ENCODE measurements at places on chromosomes 2 and 18. TPM values are rescaled to one million over a fixed set of nuclear protein-coding genes. Genes with fewer than 3 reads are reported as not detected.

Gene CCL20
- total RNA-seq: 72.0 TPM

Gene DHRS9
- total RNA-seq: 5.4 TPM

Gene TET3
- 11.8 TPM for total RNA-seq

Gene AGAP1
- 2.0 TPM for total RNA-seq

Gene MLPH
- not detected for total RNA-seq

Gene ABCG8
- not detected for total RNA-seq

Gene NEDD4L
- 3.8 TPM for total RNA-seq

Gene ZNF397
- total RNA-seq: 19.6 TPM

Gene RFTN2
- not detected for total RNA-seq

Gene PIEZO2
- not detected for total RNA-seq

Gene EPC2
- total RNA-seq: 16.7 TPM

Gene DNAH7
- total RNA-seq: 0.07 TPM

DNA sequence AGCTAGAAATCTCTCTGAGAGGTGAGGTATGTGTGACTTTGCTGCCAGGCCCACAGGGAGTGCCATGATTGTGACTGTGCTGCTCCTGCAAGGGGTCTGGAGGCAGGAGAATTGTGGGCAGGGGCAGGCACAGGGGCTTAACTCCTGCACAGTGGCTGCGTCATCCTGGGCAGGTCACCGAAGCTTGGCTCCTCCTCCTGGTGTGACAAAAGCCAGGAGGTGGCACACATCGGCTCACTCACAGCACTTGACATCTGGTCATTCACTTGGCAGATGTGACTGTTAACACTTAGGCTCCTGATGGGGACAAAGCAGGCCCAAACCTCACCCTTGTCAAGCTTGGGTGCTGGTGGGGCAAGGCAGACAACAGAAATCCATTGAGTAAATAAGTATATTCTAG, 36.4 kb upstream of the GLI2 start:
- no peak for DNase-seq

GRCh38 chr2:161136696-161137324, 23.4 kb upstream of the TANK start:
- DNase-seq: peak; percentile 35

DNA sequence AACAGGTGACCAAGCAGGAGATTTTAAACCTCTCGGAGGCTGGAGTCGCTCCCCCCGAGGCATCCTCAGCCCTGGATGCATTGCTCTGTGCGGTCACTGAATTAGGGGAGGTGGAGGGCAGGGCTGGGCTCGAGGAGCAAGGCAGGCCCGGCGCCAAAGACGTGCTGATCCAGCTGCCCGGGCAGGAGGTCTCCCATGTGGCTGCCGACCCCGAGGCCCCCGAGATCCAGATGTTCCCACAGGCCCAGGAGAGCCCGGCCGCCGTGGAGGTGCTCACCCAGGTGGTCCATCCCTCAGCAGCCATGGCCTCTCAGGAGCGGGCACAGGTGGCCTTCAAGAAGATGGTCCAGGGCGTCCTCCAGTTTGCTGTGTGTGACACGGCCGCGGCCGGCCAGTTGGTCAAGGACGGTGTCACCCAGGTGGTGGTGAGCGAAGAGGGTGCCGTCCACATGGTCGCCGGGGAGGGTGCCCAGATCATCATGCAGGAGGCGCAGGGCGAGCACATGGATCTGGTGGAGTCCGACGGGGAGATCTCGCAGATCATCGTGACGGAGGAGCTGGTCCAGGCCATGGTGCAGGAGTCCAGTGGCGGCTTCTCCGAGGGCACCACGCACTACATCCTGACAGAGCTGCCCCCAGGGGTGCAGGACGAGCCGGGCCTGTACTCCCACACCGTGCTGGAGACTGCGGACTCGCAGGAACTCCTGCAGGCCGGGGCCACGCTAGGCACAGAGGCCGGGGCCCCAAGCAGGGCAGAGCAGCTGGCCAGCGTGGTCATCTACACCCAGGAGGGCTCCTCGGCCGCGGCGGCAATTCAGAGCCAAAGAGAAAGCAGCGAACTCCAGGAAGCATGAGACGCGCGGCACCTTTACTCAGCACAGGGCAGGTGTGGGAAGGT, 145.1 kb downstream of the PTGR3 start:
- no peak for DNase-seq

GRCh38 chr18:65907281-65907680, 156.5 kb downstream of the CDH7 start:
- no peak for DNase-seq

- no peak for DNase-seq
Observed at GRCh38 chr2:127052057-127052770, 54.7 kb downstream of the BIN1 start.

DNA sequence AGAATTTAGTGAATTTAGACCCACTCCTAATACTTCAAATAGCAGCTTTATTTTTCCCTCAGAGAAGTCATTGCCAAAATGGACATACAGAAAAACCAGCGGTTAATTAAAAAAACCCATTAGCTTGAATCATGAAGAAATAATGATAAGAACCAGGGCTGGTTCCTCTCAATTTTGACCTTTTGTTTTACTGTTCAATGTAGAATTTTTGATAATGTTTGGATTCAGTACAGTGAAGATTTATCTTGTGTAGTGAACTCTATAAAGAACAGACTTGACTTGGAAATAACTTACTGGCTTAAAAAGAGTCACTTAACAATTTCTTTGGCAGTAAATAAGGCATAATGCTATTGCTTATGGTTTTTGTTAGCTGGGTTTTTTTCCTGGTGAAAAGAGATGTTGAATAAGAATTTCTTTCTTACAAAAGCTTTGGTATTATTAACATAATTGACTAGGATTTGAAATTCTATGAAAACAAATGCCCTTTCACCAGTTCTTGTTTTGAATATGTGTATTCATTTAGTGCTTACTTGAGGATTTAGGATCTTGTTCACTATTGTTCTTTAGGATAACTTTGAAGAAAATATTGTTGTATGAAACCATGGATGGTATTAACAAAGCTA, 73.4 kb upstream of the ITPRID2 start:
- no peak for DNase-seq

GRCh38 chr2:120840795-120841487, 105.3 kb downstream of the GLI2 start:
- DNase-seq: no peak

GRCh38 chr2:38254796-38255195, 122.3 kb downstream of the ATL2 start:
- DNase-seq: no peak

- no peak for DNase-seq
Observed at GRCh38 chr2:128437204-128437565, 118.5 kb upstream of the HS6ST1 start.

- DNase-seq: no peak
Observed at GRCh38 chr2:83993873-83994632, 465.0 kb downstream of the SUCLG1 start.

DNA sequence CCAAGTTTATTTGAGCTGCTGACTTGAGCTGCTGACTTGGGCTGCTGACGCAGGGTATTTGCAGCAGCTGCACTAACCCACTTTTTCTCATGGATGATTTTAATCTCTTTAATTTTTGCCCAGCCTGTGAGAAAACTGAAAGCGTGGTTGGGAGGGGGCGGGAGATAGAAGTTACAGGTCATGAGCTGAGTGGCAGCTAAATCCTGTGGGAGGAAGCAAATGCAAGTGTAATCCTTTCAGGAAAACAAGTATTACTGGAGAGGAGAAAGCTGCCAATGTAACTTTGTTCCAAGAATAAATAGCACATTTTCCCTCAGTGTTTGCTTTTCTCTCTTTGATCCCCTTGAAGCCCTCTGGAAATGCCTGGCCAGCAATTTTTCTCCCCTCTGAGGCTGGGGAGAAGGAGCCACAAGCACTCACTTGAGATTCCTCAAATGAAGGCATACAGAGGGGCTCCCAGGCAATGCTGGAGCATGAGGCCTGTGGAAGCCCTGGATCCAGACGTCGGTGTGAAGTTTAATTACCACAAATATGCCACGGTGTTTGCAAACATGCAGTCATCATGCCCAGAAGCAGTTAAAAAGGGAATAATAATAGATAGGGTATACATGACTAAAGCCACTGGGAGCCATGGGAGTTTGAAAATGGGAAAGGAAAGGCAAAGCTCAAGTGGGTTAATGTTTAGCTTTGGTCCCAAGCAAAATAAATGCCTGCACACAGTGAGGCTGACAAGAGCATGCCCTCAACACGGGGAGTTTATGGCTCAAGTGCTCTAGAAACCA, 10.4 kb upstream of the EVA1A start:
- DNase-seq: no peak

- no peak for DNase-seq
Observed at GRCh38 chr2:166074430-166074829, 53.4 kb downstream of the SCN1A start.

DNA sequence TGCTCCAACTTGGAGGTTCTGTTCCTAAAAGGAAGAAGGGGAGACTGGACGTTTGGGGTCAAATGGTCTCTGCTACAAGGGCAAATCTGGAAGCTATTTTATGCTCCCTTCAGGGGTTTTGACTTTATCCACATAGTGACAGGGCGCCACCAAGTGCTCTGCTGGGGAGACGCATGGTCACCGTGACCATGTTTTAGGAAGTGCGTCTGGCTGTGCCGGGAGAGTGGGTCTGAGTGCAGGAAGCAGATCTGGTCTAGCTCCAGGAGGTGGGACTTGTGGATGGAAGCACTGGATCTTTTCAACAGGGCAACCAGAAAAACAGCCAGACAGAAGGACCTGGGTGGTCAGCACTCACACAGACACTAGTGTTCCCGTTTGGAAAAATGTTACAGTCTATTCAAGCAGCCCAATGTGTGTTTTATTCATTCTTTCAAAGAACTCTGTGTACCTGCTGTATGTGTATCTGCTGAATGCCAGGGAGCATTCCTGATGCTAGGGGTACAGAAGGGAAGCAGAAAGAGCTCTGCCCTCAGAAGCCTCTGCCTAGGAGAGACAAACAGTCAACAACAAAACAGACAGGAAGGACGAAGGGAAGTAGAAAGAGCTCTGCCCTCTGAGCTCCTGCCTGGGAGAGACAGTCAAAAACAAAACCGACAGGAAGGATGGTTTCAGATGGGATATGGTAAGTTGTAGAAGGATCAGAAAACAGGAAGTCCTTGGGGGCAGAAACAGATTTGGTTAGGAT, 14.3 kb downstream of the IMPA2 start:
- peak; percentile 71 for DNase-seq

DNA sequence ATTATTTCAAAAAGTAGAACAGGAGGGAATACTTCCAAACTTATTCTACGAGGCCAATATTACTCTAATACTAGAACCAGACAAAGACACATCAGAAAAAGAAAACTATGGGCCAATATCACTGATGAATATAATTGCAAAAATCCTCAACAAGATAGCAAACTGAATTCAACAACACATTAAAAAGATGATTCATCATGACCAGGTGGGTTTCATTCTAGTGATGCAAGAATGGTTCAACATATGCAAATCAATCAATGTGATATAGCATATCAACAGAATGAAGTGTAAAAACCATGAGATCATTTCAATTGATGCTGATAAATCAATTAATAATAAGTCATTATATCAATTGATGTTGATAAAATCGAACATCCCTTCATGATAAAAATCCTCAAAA, 22.4 kb upstream of the EML6 start:
- no peak for DNase-seq

GRCh38 chr2:173271825-173272224, 82.8 kb upstream of the CDCA7 start:
- no peak for DNase-seq

DNA sequence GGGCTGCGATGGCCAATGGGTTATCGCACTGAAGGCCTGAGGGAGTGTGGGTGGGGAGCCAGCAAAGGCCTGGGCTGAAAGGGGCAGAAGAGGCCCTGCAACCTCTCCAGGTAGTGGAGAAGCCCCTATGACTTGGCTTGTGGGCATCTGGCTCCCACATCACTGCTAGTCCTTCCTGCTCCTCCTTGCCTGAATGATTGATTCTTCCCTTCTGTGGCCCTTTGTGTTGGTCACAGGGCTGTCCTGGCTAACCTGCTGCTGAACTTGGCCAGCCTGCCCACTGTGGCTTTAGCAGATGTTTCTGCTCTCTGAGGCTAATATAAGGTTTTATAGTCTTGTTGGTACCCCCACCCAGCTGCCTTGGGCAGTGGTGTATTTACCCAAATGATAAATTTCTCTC, 136.2 kb upstream of the ALPP start:
- no peak for DNase-seq

GRCh38 chr18:76430636-76431035, 64.4 kb downstream of the ZNF516 start:
- no peak for DNase-seq

DNA sequence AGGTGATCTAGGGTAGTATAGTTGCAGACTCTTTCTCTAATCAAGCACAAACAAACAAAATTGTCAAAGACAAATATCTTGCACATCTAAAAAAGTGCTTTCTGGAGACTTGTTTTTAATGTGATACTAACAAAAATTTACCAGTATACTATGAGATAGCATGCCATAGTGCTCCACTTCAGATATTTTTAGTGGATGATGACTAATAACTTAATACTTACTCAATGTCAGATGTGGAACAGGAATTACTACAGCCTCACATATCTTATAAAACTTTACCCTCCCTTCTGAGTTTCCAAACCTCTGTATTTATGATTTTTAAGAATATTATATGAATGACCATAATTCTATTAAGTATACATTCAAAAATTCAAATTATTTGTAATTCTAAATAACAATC, 1162.0 kb upstream of the SLC39A10 start:
- no peak for DNase-seq

DNA sequence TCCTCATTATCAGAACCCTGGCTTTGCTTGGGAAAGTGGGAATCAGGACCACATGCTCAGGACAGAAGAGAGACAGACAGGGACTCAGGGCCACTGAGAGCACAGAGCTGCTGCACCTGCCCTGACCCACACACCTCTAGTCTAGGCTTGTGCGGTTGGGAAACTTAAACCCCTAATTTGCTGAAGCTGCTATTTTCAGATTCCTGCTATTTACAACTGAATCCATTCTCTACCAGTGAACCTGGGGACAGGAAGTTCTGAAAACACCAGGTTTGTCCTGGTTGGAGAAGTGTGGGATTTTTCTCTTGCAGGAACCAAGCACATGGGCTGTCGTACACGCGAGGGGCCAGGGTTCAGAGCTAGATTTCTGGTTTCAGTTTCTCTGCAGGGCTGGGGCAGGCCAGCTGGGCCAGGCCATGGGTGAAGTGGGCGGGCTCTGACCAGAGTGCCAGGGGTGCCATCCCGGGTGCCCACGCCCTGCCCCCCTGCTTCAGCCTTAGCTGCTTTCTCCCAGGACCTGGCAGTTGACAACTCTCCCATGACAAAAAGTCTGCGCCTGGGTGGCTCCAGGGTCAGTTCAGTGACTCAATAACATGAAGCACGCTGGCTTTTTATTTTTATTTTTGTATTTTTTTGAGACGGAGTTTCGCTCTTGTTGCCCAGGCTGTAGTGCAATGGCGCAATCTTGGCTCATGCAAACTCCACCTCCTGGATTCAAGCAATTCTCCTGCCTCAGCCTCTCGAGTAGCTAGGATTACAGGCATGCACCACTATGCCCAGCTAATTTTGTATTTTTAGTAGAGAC, 51.3 kb upstream of the SLC1A4 start:
- no peak for DNase-seq

All from activated CD4-positive, alpha-beta memory T cell treated with anti-CD3 and anti-CD28 coated beads for 36 hours (primary cell).